Stimulated activated CD4-positive, alpha-beta T cell treated with anti-CD3 and anti-CD28 coated beads, TNF-alpha, amount 100 ng/mL, for 4 hours (primary cell): ENCODE measurements at places on chromosomes 11 and 22.

GRCh38 chr11:130308059-130308458 lies 6.7 kb downstream of the ZBTB44 start:
- DNase-seq, result no peak

DNA sequence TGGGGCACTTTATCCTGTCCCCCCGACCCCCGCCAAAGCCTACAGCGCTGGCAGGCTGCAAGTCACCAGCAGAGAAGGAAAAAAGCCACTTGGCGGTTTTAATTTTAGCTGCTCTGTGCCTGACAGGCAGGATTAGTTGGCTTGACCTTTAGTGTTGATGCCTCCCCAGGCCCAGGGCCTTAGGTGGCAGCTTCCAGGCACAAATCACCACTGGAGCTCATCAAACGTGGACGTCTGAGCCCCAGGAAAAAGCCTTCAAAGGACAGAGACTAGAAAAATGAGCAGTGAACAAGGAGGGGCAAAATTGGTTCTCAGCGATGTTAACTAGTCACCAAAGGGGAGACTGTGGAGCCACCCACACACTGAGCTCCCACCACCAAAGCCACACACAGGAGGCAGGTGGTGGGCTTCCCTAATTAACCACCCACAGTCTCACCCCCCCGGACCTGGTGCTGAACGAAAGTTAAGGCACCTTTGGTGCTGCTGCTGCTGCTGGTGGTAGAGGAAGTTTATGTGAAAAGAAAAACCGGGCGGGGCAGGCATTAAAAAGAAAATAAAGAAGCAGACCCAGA lies 4.4 kb upstream of the PYGM start:
- DNase-seq, result peak; percentile 35

- DNase-seq, result no peak
Observed at GRCh38 chr11:64580412-64580811, 10.6 kb upstream of the SLC22A12 start.

DNA sequence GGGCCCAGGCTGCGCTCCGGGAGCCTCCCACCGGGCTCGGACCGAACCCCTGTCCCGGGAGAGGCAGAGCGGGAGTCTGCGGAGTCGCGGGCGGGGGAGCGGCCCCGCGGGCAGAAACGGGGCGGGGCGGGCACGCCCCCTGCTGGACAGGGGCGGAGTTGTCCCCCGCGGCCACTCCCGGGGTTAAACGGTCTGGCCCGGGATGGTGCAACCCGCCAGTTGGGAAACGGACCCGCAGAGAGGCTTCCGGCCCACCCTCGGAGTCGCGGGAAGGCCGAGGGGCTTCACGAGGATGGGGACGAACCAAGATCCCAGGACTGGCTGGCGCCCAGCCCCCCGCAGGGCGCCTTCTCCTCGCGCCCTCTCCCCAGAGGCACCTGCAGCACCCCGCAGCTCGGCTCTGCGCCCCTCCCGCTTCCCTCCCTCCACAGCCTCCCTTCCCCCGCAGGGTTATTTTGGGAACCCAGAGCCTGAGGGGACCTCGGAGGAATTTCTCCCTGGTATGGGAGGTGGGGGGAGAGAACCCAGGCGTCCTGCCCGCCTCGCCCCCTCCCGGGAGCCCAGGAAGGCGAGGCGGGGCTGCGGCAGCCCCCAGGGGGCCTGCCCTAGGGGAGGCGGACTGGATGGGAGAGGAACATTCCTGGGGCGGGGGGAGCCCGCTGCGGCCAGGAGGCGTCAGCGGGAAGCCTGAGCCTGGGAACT lies 902 bp downstream of the RASGRP2 start:
- peak; percentile 74 for DNase-seq

- DNase-seq, result no peak
Observed at GRCh38 chr11:126853732-126854131, 146.8 kb downstream of the KIRREL3 start.
